ENCODE measurements at places on chromosomes 3 and 15.

- peak; percentile 39 for DNase-seq
These were observed 365.6 kb downstream of the MAGI1 start for GRCh38 chr3:65672871-65673815.

- no peak for DNase-seq
These were observed 51.5 kb upstream of the NMNAT3 start for GRCh38 chr3:139729300-139729699.

- DNase-seq, result no peak
These were observed 47.6 kb downstream of the TRIM71 start for GRCh38 chr3:32865383-32865782.

DNA sequence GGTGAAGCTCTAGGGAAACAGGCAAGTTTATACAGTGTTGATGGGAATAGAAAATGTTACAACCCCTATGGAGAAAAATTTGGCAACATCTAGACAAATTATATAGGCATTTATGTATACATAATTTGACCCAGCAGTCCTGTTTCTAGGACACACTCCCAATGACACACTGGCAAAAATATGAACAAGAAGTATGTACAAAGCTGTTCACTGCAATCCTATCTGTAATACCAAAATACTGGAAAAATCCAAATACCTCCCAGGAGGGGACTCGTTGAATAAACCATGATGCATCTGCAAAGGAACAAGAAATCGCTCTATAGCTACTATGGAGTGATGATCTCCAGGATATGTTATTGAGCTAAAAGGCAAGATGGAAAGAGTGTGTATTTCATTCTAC is 8.5 kb downstream of the BFSP2 start:
- no peak for DNase-seq

DNA sequence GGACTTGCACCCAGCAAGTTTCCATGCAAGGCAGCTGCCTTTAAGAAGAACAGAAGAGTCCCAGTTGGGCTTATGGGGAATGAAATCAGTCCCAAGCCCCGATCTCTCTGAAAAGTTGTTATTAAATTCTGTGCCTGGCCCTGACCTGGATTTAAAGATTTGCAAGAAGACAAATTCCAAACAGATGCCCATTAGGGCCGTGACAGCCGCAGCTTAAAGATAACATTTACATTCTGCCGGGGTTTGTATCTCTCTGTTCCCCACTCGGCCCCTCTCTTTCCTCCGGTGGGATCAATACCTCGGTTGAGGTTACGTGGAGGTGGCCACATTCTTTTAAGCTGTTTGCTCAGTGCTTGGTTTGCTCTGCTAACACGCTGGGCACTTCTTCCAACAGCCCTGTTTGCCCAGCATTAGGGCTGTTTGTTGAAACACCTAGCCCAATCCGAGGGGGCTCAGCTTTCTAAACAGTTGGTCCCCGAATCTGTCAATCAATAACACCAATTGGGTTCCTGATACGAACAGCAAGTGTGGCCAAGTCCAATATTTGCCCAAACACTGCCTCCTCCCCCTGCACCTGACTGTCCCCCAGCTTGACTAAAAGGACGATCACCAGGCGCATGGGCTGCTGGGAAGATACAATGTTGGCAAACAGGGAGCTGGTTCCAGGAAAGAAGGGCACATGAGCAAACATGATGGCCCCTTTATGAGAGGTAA is 108.6 kb downstream of the RPLP1 start:
- DNase-seq, result no peak

DNA sequence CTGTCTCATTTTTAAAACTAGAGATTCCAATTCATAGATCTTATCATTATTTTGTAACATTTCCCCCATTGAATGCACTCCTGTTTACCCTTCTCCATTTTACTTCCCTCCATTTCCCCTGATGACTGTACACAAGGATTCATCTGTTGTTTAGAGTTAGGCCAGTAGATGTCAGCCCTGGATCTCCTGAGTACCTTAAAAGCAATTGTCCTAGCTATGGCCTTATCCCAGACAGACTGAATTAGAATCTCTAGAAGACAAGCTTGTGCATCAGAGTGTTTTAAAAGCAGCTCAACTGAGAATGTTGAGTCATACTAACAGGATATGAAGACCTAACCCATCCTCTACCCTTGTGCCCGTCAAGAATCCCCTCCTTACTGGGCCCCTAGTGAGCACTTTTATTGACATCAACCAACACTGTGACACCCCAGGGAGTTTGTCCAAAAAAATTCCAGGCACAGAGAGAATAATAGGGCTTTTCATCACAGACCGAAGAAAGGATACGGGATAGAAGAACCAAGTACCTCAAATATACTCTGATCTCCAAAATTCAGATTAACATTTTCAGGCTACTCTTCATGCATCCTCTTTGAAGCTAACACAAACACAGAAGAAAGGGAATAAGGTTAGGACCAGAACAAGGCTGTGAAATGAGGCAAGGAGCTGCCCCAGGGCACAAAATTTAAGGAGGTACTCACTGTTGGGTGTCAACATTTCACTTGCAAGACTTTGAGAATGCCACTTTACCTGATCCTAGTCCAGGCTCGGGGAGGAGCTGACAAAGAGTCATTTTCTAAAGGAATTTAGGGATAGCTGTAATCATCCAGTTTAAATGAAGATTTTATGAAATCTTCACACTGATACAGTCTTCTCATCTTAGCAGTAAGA is 17.1 kb downstream of the ZBED2 start:
- DNase-seq, result peak; percentile 71

DNA sequence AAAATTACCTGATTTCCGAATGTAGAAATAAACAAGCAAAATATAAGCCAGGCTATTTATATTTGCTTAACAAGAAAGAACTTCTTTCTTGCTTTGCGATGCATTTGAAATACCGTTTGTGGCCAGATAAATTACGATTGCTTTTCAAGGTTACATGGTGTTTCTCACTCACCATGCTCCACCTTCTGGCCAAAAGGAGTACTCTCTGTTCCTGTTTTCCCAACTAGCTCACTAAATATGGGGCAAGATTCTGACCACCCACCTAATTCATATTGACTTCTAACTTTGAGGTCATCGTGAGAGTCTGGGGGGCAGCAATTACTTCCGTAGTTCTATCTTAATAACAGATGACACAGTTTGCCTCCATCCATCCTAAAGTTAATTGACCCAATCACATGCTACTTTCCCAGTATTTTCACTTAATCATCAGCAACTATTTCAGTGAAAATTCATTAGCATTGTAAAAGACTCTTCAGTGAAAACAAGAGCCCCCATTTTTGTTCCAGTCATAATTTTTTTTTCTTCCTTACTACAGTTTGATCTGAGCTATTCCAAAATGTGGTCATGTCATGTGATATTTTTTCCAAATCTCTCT is 25.9 kb downstream of the ACP3 start:
- DNase-seq, result peak; percentile 41

DNA sequence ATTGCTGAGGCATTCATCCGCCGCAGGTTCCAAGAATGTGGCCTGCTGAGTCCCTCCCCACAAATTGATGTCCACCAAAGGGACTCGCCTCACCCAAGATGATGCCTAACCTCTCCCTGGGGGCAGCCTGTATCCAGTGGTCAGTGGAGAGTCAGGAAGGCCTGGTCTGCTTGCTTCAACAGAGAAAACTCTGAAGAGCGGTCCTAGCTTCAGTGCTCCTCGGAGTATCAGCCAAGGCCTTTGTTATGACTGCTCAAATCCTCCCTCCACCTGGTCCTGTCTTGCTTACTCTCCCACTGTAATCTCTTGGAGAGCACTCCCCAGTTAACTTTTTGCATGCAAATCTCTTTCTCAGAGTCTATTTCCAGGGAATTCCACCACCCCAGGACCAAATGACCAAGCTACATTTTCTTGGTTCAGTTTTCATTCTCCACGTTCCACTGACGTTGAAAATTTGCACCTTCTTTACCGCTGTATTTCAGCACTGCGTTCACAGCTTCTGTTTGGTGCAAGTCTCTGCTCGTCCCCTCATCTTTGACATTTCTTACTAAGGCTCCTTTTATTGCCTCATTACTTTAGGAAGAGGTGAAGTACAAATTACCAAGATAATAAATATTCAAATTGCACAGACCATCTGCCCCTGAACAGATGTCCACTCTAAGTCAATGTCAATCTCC is 22.3 kb downstream of the CMTM7 start:
- no peak for DNase-seq

DNA sequence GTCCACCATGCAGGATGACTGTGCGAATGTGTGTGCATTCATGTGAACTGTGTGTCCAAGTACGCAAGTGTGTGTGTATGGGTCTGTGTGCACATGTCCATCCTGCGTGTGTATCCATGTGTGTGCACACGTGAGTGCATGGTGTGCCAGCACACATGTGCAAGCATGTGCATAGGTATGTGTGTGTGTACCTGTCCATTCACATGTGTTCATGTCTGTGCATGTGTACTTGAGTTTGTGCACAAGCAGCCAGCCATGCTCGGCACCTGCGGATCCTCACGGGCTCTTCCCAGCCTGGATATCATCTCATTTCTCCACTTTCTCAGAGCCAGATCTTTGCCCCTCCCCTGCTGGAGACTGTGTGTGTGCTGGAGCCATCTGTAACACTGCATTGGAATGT is 18.7 kb upstream of the PLXNA1 start:
- no peak for DNase-seq

- DNase-seq, result no peak
These were observed 151.2 kb downstream of the OPA1 start for GRCh38 chr3:193744048-193744821.

- DNase-seq, result peak; percentile 12
These were observed 90.2 kb downstream of the NTRK3 start for GRCh38 chr15:88166082-88166993.

GRCh38 chr15:92091155-92091734 is 237.7 kb downstream of the SLCO3A1 start:
- peak; percentile 31 for DNase-seq

DNA sequence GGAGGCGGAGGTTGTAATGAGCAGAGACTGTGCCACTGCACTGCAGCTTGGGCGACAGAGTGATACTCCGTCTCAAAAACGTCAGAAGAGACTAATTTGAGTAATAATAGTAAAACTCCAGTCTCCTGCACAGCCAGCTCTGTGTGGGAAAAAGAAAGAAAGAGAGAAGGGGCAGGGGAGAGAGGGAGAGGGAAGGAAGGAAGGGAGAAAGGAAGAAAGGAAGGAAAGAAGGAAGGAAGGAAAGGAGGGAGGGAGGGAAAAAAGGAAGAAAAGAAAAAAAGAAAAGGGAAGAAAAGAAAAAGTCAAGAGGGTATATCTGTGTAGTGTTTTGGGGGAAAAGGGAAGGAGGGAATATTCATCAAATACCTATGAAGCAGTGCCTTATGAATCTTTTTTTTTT is 23.1 kb upstream of the PDIA3 start:
- DNase-seq, result no peak

Data from AG08396 (cell line).